ENCODE measurements at places on chromosomes 5 and 9.
A peak's percentile ranks its signal among the peaks of the same experiment; 100 is the strongest.

DNA sequence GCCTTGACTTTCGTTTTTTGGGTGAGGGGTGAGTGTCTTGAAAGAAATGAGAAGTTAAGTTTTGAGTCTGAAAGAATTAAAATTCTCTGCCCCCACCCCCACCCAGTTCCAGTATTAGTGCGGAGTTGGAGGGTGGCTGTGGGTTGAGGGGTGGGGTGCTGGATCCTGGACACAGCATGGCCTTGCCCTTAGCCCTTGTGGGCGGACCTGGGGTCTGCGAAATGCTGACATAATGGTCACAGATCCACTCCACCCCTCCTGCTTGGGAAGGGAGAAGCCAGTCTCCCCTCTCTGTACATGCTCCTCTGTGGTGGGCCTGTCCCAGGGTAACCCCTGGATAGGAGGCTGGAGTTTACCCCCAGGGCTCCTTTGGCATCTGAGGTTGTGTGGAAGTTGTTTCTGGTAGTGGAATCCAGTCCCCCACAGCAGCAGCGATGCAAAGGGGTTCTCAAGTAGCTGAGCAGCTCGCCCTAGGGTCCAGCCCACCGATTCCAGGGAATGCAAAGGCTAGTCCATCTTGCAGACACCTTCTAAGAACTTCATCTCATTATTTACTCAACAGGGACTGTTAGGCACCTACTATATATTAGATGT is 42.8 kb upstream of the TCF7 start:
- no peak for DNase-seq

DNA sequence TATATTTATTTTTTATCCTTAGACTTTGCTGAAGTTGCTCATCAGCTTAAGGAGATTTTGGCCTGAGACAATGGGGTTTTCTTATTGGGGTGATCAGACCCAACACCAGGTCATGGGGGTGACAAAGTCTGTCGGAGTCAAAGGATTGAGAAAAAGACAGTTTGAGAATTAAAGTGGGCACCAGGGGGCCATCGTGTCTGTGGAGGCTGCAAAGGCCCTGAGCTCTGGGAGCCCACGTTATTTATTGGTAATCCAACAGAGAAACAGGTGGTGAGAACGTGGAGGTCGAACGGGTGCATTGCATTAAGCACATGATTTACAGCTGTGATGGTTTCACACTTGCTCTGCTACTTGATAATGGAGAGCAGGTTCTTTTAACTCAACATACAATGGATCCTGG is 102.5 kb upstream of the CDH10 start:
- no peak for DNase-seq

- no peak for DNase-seq
Measured at GRCh38 chr9:128208946-128209669, 5.9 kb downstream of the DNM1 start.

GRCh38 chr5:15529821-15530220 is 29.8 kb downstream of the FBXL7 start:
- no peak for DNase-seq

DNA sequence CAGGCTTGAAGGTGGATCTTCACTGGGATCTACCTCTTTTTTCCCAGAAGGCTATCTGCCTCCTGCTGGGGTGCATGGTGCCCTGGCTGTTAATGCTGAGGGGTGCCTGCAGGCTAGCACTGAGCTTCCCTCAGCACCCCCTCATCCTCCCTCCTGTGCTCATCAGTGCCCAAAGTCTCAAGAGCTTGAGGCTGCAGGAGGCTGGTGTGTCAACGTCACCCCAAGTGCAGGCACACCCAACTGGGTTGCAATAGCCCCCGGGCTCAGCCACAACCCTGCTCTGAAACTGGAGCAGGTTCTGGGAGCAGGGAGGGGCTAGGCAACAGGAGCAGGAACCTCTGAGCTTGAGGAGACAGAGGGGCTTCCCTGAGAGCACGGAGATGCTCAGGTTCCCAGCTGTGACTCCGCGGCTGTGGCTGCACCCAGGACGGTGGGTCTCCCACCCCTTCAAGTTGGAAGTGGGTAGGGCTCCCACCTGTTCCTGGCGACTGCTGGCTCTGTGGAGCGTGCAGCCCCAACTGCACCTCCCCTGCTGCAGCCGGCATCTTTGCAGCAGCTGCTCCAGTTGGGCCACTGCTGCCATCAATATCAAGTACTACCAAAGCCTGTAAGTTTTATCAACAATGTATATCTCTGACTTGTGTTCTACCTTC is 1266.6 kb upstream of the C9orf72 start:
- no peak for DNase-seq

- DNase-seq = no peak
Measured at GRCh38 chr9:118940473-118940872, 428.8 kb downstream of the BRINP1 start.

GRCh38 chr5:159184858-159185381 is 24.4 kb downstream of the RNF145 start:
- no peak for DNase-seq

DNA sequence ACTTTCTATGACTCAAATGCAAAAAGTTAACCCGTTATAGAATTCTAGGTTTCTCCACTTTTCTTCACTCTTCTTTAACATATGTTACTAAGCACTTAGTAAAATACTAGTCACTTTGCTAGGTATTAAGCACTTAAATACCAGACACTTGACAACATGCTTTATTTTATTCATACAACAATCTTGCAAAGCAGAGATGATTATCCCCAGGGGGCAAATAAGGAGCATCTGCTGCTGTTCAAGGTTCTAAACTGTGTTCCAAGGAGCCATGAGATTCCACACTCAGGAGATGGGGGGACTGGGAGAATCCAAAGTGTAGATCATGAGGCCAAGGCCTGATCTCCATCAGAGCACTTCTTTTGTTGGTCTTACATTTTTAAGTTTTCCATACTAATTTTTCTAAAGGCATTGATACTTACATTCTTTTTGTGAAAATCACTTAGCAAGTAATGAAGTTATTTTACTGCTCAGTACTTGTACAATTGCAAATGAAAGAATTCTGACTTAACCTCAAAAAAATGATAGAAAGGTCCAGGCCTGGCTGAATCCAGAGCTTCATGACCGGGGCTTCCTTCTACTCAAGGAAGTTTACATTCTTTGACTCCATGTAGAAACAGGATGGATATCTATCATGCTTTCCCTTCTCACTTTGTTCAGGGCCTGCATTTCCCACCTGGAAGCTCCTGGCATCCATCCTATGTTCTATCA is 504.4 kb upstream of the WWC1 start:
- no peak for DNase-seq

GRCh38 chr5:135265497-135266302 is 133.3 kb downstream of the MACROH2A1 start:
- no peak for DNase-seq

DNA sequence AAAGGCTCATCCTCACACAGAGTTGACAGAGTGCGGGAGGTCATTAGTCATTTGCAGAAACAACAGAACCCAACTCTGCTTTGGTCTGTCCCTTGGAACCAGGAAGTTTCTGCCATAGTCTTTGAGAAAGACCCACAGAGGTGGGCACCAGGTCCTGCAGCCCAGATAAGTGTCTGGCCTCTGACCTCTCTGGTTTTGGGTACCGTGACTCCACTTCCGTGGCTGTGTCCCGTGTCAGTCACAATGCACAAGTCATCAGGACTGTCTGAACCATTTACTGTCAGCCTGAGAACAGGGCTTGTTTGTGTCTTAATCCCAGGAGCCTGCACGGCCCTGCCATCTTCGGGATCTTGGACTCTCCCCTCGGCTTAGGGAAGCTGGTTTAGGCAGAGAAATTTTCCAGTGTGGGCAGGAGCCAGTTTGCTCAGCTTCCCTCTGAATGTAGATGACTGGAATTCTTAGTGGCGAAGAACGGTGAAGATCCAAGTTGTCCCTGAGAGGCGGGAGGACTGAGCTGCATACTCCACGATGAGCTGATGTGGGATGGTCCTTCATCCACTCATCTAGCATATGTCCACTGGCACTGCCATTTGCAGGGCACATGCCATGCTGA is 11.9 kb downstream of the GSN start:
- no peak for DNase-seq

- DNase-seq = no peak
Measured at GRCh38 chr9:981491-981898, 5.0 kb downstream of the DMRT3 start.

DNA sequence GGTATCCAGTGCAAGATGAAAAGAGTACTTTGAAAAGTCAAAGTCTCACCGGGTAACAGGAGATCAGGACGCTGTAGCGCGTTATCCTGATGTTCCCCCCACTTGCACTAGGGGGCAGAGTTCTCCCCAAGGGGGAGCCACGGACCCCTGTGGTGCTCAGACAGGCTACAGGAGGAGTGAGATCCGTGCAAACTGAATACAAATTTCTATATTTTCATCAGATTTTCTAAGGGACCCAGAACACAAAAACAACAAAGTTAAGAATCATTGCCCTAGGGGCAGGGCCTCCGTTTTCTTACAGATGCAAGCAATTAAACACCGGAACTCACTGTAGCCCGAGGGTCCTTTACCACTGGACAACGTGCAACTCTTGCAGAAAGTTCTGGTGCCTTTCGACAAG is 2.0 kb downstream of the MYO10 start:
- peak; percentile 8 for DNase-seq

GRCh38 chr5:157547941-157548512 is 27.5 kb downstream of the ADAM19 start:
- DNase-seq = no peak

- no peak for DNase-seq
Measured at GRCh38 chr9:116951588-116952435, 264.7 kb downstream of the TRIM32 start.

DNA sequence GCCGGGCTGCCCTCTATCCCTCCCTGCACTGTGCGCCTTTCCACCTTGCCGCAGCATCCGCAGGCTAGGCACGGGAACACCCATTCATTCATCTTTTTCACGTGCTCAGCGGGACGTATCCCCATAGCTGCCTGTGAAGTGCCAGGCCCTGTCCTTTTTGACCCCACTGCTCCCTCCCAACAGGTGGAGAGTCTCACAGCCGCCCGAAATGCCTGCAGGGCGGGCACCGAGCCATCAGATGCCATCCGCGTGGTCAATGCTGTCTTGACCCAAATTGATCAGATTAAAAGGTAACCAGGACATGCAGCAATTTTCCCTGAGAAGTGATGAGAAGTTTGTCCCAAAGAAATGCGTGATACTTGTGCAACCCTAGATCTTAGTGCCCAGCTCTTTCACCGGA is 15.5 kb downstream of the TRIP13 start:
- no peak for DNase-seq

DNA sequence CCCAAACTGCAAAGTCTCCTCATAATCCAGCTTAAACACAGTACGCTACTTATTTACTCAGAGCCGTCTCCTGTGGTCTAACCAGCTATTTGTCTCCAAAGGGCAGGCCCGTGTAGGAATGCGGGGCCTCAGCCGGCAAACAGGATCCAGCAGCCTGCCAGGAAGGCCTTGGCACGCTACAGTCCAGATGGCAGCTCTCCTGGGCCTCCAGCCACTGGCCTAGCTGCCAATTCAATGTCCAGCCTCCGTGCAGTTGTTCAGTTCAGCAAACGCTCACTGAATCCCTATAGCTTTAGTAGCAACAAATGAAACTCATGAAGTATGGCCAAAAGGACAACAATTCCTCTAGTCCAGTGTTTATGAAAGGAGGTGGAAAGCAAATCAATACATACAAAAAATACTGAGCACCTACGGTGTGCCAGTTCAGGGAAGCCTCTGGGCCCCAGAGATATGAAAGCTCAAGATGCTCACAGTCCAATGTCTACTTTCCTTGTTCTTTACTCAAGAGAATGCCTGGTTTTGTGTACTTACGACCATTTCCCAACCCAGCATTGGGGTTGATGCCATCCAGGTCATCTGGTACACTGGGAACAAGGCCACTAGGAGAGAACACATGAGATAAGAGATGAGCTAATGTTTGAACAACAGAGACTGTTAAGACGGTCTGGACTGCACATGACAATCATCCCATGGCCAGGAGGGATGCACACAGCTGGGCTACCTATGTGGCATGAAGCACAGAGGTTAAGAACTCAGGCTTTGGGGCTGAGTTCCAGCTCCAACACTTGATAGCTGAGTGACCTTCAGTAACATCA is 8.3 kb downstream of the CDK5RAP2 start:
- no peak for DNase-seq

GRCh38 chr5:160342413-160342941 is 27.9 kb downstream of the C1QTNF2 start:
- DNase-seq = no peak

DNA sequence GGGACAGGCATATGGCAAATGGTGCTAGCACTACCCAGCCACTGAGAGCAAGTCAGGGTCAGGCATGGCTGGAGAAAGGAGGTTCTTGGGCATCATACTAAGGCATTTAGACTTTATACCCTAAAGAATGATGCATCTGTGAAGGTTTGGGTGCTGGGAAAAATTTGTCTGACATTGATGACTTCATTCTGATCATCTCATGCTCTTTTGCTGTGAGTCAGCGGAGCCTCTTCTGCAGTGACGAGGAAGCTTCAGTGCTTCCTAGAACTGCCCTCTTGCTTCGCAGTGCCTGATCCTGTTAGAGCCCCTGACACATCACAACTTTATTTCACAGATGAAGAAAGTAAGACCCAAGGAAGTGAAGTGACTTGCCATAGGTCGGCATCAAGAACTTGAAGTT is 266.6 kb upstream of the GAS1 start:
- no peak for DNase-seq

DNA sequence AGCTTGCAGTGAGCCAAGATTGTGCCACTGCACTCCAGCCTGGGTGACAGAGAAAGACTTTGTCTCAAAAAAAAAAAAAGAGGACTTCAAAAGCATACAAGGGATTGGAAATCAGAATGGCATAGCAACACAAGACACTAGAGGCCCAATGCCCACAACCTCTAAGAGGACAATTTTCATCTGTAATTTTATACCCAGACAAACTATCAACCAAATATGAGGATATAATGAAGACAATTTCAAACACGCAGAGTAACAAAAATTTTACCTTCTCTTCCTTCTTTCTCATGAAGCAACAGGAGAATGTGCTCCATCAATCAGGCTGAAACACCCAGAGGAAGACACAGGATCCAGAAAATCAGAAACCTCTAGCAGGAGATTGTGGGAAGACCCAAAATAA is 46.8 kb downstream of the GCNT4 start:
- DNase-seq = no peak

GRCh38 chr9:133273098-133273497 is 1.9 kb downstream of the ABO start:
- DNase-seq = no peak

DNA sequence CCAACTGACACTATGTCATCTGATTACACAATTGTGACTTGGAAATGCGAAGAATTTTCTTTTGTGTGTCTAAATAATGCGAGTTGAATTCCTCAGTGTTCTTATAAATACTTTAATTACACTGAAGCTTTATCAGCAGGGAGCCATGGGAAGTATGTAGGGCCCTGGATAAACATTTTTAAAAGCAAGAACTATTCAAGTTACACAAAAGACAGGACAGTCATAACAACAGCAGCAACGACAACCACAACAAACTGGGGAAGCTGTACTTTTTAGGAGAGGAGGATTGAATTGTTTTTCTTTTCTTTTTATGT is 250.3 kb upstream of the ZNF608 start:
- no peak for DNase-seq

- DNase-seq = no peak
Measured at GRCh38 chr5:138752341-138752950, 779 bp upstream of the CTNNA1 start.

GRCh38 chr5:62137628-62138027 is 168.4 kb upstream of the KIF2A start:
- no peak for DNase-seq
